ENCODE measurements at places on chromosomes 4 and X. TPM values are rescaled to one million over a fixed set of nuclear protein-coding genes. Genes with fewer than 3 reads are reported as not detected.

Gene USP17L24
- not detected for total RNA-seq

Gene RAB33A
- 9.7 TPM for total RNA-seq

Gene PASD1
- not detected for total RNA-seq

Gene ARMCX4
- total RNA-seq: 13.1 TPM
